ENCODE measurements at places on chromosomes 16 and 17.

DNA sequence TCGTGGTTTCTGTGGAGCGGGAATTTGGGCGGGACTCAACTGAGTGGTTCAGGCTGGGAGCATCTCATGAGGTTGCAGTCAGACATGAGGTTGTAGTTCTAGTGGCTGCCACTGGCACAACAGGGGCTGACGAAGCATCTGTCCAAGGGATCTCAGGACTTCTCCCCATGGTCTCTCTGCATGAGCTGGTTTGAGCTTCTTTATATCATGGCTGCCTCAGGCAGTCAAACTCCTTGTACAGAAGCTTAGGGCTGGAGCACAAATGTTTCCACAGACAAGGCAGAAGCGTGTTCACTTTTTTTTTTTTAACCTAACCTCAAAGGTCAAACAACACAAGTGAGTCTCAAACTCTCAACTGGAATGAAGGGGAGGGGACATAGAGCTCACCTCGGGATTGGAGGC is 243.3 kb downstream of the MSI2 start:
- DNase-seq: no peak

GRCh38 chr17:41518789-41519449 is at the start of gene KRT15:
Gene KRT15, minus strand, starts transcription at chr17:41518890. Its CDS starts 63 bp downstream, at chr17:41518827.
- no peak for DNase-seq

GRCh38 chr16:85568519-85568918 is 44.6 kb upstream of the GSE1 start:
- DNase-seq: no peak

- no peak for DNase-seq
Measured at GRCh38 chr17:4045487-4045886, 81.2 kb upstream of the ATP2A3 start.

GRCh38 chr16:83826146-83826913 is 18.6 kb downstream of the HSBP1 start:
- DNase-seq: no peak

GRCh38 chr17:41498276-41498675 is 7.1 kb downstream of the KRT13 start:
- no peak for DNase-seq

GRCh38 chr16:86566601-86566965 is at the start of gene FOXC2:
Gene FOXC2, plus strand, starts transcription at chr16:86566829. Its CDS starts 507 bp downstream, at chr16:86567336.
- peak; percentile 77 for DNase-seq

- no peak for DNase-seq
Measured at GRCh38 chr17:28863953-28864352, 9.1 kb downstream of the ERAL1 start.

DNA sequence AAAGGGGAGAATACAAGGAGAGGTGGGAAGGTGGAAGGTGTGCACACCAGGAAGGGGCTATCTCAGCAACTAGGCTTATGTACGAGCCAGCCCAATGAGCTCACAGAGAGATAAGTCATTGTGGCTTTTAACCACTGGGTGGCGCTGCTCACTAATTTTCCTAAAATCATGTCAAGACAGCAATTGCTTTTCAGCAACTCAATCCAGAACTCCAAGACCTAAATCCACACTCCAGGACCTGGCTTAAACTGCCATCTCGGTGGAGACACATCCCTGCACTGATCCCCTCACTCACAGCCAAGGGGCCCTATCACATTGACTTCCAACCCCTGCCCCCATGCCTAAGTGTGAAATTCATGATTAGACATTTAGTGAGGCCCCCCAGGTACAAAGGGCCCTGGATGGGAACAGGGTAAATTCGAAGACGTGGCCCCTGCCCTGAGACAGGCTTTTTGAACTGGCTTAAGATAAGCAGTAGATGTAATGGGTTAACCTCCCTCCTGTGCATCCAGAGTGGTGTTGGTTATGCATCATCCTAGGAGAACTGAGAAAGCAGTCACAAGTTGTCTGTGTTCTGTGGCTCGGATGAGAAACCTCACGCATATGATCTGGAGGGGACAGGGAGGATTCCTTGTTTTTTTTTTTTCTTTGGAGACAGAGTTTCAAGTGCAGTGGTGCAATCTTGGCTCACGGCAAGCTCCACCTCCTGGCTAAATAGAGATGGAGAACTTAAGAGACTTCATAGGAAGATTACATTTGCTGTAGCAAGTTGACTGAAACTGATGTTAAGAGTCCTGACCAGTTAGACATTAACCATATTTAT is 11.5 kb downstream of the CCL16 start:
- DNase-seq: peak; percentile 26

DNA sequence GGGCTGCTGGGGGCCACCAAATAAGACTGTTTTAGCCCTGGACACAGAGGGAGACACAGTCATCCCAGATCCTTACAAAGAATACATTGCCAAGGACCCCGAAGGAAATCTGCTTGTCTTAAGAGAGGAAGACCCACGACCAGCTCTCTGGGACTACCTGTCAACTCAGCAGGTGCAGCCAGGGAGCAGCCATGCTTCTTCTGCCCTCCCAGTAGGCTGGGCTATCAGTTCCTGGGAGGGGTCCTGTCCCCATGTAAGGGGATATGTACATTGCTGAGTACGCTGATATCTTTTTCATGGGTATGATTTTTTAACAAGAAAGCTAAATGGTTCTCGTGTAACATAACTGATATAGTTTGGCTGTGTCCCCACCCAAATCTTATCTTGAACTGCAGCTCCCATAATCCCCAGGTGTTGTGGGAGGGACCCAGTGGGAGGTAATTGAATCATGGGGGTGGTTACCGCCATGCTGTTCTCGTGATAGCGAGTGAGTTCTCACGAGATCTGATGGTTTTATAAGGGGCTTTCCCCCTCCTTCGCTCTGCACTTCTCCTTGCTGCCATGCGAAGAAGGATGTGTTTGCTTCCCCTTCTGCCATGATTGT is 11.3 kb downstream of the SSTR2 start:
- DNase-seq: no peak

DNA sequence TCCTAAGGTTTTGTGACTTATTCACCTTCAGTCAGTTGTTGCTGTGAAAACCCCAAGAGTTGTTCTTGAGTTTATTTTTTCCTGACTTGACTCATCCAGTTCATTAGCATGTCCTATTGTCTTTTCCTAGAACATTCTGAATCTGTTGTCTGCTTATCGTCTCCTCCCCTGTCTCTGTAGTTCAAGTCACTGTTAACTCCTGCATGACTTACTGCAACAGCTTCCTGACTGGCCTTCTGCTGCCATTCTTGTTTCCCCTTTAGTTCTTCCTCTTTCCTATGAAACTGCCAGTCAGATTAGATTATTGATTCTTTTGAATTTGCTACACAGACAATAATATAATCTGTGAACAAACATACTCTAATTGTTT is 161.5 kb downstream of the FTO start:
- DNase-seq: peak; percentile 29

GRCh38 chr17:6474376-6474775 is 30.1 kb downstream of the PIMREG start:
- DNase-seq: no peak

GRCh38 chr16:3283543-3284447 is 504 bp downstream of the ZNF263 start:
- no peak for DNase-seq

GRCh38 chr17:82674656-82675475 is 23.6 kb downstream of the RAB40B start:
- DNase-seq: no peak

DNA sequence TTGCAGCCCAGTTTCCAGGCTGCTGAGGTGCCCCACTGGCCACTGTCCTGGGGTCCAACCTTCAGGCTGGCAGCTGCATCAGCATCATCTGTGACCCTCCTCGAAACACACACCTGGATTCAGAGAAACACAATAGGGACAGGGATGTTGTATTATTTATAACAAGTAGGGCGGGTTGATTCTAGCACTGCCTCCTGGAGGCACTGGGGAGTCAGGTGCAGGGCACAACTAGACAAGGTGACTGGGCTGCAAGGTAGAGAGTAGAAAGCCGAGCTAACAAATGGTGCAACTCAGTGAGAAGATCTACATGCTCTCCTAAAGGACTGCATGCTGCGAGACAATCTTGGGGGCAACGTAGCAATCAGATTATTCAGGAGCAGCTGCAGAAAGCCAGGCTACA is 317.3 kb downstream of the SLC39A11 start:
- no peak for DNase-seq

GRCh38 chr17:4006745-4007211 is 42.5 kb upstream of the ATP2A3 start:
- no peak for DNase-seq

- DNase-seq: no peak
Measured at GRCh38 chr17:7849130-7849750, 5.6 kb upstream of the TMEM88 start.

- no peak for DNase-seq
Measured at GRCh38 chr16:3013491-3013951, 798 bp downstream of the CLDN9 start.

DNA sequence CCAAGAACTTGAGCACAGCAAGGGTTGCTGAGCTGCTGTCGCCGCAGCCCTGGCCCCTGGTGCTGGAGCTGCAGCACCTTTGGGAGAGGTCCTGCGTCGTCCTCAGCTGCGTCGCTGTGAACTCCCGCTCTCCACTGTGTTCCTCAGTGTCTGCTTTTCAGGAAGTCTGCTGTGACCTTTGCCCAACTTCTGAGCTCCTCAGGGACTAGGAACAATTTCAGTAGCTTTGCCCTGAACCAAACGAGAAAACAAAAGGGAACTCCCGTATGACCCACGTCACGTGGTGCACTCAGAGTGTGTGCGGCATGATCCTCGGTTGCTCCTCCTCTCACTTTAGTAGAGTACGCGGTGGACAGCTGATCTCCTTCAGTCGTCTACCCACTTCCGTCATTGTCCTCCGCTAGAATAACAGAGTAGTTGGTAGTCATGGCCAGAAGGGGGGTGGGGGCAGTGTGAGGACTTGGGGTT is 44.2 kb downstream of the WDR45B start:
- DNase-seq: no peak

DNA sequence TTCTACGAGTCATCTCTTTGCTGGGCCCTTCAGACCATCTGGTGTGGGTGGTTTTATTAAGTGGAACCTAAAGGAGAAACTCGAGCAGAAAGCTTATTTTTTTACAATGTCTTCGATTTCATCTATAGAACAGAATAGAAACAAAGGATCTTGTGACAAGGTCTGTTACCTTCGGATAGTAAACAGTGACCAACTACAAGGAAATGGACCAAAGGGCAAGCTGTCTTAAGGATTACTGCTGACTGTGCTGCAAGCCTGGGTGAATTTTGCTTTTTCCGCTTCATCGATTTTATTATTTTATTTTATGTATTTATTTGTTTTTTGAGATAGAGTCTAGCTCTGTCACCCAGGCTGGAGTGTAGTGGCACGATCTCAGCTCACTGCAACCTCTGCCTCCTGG is 348.9 kb upstream of the ERCC4 start:
- no peak for DNase-seq

- no peak for DNase-seq
Measured at GRCh38 chr17:78774956-78775571, 7.0 kb downstream of the CYTH1 start.

GRCh38 chr16:71703333-71703732 is 21.2 kb downstream of the PHLPP2 start:
- no peak for DNase-seq

DNA sequence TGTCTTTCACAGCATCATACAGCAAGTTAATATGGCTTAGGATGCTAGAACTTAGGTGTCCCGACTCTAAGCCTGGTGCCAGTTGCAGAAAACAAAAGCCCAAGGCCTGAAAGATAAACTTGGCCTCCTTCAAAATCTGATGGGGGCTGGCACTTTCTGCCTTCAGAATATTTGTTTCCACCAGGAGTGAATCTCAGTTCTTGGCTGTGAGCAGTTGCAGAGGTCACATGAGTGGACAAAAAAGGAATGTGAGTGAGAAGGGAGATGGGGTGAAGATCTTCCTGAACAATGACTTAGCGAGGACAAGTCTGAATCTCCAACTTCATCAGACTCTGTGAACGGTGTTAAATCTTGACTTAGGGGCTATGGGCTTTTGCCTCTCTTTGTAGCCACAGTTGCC is 46.6 kb downstream of the HOXB1 start:
- no peak for DNase-seq

- no peak for DNase-seq
Measured at GRCh38 chr16:89071686-89072547, 21.7 kb upstream of the ACSF3 start.

GRCh38 chr17:57032343-57032742 is 52.7 kb upstream of the AKAP1 start:
- no peak for DNase-seq

- no peak for DNase-seq
Measured at GRCh38 chr17:49290690-49291359, 60.2 kb upstream of the PHOSPHO1 start.

DNA sequence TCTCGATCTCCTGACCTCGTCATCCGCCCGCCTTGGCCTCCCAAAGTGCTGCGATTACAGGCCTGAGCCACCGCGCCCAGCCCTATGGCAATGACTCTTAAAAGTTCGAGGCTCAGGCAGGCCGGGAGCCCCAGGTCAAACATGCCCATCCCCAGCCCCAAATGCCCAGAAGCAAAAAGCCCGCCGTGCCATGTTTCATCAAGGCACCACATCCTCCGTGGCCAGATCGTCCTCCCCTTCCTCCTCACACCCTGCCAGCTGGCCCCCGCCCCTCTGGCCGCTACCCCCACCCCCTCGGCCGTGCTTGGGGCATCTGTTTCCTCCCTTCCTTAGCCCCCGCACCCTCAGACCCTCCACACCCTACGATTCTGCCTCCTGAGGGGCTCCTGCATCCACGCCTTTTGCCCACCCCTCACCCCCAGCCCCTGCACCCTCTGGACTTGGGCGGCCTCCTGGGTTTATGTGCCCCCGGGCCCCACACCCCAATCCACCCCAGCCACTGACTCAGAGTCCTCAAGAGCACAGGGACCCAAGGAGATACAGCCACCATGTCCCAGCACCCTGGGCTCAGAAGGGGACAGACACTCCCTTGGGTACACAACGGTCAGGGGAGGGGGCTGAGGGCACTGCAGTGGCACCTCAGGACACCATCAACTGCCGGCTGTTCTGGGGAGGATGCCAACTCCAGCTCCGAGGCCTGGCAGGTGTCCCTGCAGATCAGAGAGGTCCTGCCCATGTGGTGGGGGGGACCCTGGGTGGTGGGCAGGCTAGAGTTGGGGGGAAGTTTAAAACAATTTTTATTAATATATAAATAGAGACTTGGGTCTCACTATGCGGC is 7.1 kb downstream of the CTRB1 start:
- DNase-seq: no peak
